ENCODE measurements at places on chromosomes 1 and 21. TPM values are rescaled to one million over a fixed set of nuclear protein-coding genes. Genes with fewer than 3 reads are reported as not detected.
A peak's percentile ranks its signal among the peaks of the same experiment; 100 is the strongest.

DNA sequence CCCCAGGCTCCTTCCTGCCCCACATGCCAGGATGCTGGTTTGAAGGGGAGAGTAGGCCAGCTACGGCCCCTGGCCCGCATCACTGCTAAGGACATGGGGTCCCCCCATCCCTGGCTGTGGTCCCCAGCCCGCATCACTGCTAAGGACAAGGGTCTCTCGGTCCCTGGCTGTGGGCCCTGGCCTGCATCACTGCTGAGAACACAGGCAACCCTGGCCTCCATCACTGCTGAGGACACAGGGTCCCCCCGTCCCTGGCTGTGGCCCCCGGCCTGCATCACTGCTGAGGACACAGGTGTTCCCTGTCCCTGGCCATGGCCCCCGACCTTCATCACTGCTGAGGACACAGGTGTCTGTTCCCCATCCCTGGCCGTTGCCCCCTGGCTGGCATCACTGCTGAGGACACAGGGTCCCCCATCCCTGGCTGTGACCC is 448 bp upstream of the OBSCN start:
- no peak overlapping the region for H3K4me3 ChIP-seq
- H3K27ac ChIP-seq = no peak overlapping the region
- no peak for DNase-seq
- H3K36me3 ChIP-seq = no peaks in the 10 kb centered on the region
- no peaks in the 10 kb centered on the region for H3K4me1 ChIP-seq
- H3K27me3 ChIP-seq = no peaks in the 10 kb centered on the region

DNA sequence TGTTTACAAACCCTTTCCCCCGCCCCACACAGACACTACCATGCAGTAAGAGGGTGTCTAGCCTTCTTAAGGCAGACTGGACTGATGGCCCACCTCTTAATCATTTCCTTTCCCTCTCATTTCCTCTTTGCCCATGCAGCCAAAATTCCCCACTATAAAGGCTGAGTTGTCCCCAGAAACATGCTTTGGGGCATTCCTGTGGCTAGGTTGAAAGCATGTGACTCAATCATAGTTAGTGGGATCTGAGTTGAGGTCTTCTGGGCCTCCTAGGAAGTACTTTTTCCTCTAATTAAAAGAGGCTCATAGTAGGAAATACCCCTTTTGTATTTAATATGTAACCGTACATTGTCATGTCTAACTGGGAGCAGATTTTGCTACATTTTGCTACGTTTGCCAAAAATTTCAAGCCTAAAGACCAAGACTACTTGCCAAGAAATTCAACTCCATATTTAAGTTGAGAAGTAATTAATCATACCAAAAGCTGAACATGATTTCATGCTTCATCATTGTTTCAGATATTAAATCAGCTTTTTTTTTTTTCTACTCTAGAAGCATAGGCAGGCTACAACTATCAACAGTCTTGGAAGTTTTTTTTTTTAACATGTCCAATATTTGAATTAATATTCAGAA is 174.7 kb downstream of the ADGRL4 start:
- no peaks in the 10 kb centered on the region for H3K27me3 ChIP-seq
- no peak for DNase-seq
- no peaks in the 10 kb centered on the region for H3K4me1 ChIP-seq
- H3K36me3 ChIP-seq = no peaks in the 10 kb centered on the region
- H3K27ac ChIP-seq = no peak overlapping the region
- H3K4me3 ChIP-seq = no peak overlapping the region

- no peaks in the 10 kb centered on the region for H3K27me3 ChIP-seq
- H3K4me1 ChIP-seq = no peaks in the 10 kb centered on the region
- DNase-seq = no peak
- H3K4me3 ChIP-seq = no peak overlapping the region
These were observed 117.9 kb downstream of the LRIG2 start for GRCh38 chr1:113190930-113191329.

DNA sequence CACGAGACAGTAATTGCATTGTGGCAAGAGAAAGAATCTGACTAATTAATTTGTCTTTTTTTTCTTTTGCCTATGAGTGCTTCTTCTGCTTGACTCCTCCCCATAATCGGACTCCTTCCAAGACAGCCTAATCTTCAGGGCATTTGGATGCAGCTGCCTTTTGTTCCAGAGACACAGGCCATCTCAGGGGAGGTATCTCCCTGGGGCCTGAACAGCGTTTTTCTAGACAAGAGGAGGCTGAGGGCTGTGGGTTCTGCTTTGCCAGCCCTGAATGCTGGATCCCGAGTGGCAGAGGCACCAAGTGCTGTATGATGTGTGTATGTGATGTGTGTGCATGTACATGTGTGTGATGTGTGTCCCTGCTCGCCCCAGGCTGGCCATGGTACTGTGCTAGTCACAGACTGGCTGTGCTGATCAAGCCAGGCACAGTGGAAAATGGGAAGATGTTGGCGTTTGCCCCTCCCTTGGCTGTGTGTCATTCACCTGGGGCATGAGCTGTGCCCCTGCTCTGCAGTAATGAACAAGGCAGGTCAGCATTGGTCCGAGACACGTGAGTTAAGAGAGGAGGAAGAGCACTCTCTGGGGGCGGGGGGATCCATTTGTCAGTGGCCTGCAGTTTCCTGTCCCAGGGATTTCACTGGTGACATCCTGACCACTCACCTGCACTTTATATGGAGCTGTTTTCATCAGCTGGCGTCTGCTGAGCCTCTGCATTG is 77.2 kb downstream of the ADARB1 start:
- H3K27ac ChIP-seq = no peak overlapping the region
- no peaks in the 10 kb centered on the region for H3K4me1 ChIP-seq
- H3K4me3 ChIP-seq = no peak overlapping the region
- DNase-seq = peak; percentile 12

- no peaks in the 10 kb centered on the region for H3K4me1 ChIP-seq
- H3K27me3 ChIP-seq = no peaks in the 10 kb centered on the region
- H3K27ac ChIP-seq = no peak overlapping the region
- DNase-seq = no peak
- no peak overlapping the region for H3K4me3 ChIP-seq
- no peaks in the 10 kb centered on the region for H3K36me3 ChIP-seq
These were observed 60.0 kb downstream of the POFUT2 start for GRCh38 chr21:45227735-45228134.

DNA sequence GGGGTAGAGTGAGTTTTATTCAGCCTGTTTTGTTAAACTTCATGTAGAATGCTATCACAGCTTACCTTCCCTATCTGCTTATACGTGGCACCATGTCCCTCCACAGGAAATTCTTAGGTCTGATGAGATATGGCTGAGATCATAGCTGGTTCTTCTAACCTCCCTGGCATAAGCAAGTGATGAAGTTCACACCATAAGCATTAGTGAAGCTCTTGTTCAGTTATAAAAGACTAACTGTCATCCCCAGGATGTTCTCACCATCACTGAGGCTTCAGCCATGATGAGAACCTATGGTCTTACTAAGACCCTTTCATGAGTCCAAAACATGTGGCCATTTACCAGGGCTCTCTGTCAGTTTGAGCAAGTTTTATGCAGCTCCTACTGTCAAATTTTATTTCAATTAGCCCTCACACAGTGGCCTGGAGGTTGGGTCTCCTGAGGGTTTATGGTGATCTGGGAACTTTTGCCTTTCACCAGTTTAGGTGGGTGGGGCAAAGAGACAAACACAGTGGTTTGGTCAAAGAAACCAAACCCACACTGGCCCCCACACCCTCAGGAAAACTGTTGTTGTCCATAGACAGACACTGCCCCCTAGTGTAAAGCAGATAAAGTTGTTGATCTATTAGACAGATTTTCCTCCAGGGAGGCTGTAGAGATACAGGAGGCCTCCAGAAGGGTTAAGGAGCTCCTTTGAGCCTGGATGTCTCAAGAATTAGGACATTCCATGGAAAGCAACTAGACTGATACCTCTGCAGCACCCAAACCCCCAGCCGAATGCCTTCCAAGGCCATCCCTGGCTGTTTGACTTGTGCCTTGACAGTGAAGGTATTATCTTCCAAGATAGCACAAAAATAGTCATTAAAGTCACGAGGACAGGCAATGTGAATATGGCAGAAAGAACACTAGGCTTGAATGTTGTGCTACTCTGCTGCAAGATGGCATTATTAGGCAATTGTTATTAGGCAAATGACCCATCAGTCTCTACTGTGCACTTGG is 5.0 kb downstream of the SLC22A15 start:
- H3K4me3 ChIP-seq = no peak overlapping the region
- H3K27ac ChIP-seq = no peak overlapping the region
- no peaks in the 10 kb centered on the region for H3K4me1 ChIP-seq
- H3K36me3 ChIP-seq = no peaks in the 10 kb centered on the region
- H3K27me3 ChIP-seq = no peaks in the 10 kb centered on the region

- H3K27ac ChIP-seq = no peak overlapping the region
- no peaks in the 10 kb centered on the region for H3K4me1 ChIP-seq
- no peak for DNase-seq
- no peaks in the 10 kb centered on the region for H3K36me3 ChIP-seq
These were observed 79.0 kb downstream of the PCP4 start for GRCh38 chr21:39946199-39946598.

GRCh38 chr1:246001142-246001836 is 505.8 kb downstream of the SMYD3 start:
- no peaks in the 10 kb centered on the region for H3K36me3 ChIP-seq
- no peak overlapping the region for H3K27ac ChIP-seq
- H3K27me3 ChIP-seq = no peaks in the 10 kb centered on the region

GRCh38 chr1:47779613-47780012 is 217.6 kb downstream of the TRABD2B start:
- DNase-seq = no peak
- peaks cover 8% of the 10 kb centered on the region for H3K4me1 ChIP-seq
- no peak overlapping the region for H3K27ac ChIP-seq
- H3K27me3 ChIP-seq = no peaks in the 10 kb centered on the region
- H3K4me3 ChIP-seq = no peak overlapping the region

DNA sequence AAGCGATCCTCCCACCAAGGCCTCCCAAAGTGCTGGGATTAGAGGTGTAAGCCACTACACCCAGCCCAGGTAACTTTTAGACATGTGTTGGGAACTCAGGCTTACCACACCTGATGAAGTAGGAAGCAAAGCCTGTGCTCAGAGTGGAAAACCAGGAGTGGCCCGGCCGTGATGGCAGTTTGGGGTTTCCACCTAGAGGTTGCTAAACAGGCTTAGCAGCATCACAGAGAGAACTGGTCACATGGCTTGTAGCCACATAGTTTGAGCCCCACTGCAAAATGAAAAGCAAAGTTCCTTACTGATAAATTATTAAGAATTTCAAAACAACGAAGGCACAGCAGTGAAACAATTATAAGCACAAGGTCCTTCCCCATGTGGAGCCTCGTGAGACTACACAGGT is 142.6 kb upstream of the CXADR start:
- no peaks in the 10 kb centered on the region for H3K27me3 ChIP-seq
- H3K36me3 ChIP-seq = no peaks in the 10 kb centered on the region
- no peak overlapping the region for H3K4me3 ChIP-seq
- H3K27ac ChIP-seq = no peak overlapping the region
- peaks cover 3% of the 10 kb centered on the region for H3K4me1 ChIP-seq

- H3K27me3 ChIP-seq = no peaks in the 10 kb centered on the region
- no peak for DNase-seq
- no peak overlapping the region for H3K4me3 ChIP-seq
- no peaks in the 10 kb centered on the region for H3K36me3 ChIP-seq
These were observed 23.2 kb upstream of the CACYBP start for GRCh38 chr1:174976436-174977108.

- peaks cover 11% of the 10 kb centered on the region for H3K4me1 ChIP-seq
- no peak overlapping the region for H3K27ac ChIP-seq
- DNase-seq = no peak
- no peaks in the 10 kb centered on the region for H3K36me3 ChIP-seq
- no peaks in the 10 kb centered on the region for H3K27me3 ChIP-seq
These were observed 241.2 kb downstream of the TRABD2B start for GRCh38 chr1:47756006-47756405.

- H3K4me3 ChIP-seq = no peak overlapping the region
- peak; percentile 87 for DNase-seq
- no peaks in the 10 kb centered on the region for H3K27me3 ChIP-seq
These were observed 55.8 kb downstream of the SLC9A1 start for GRCh38 chr1:27099135-27099586.

DNA sequence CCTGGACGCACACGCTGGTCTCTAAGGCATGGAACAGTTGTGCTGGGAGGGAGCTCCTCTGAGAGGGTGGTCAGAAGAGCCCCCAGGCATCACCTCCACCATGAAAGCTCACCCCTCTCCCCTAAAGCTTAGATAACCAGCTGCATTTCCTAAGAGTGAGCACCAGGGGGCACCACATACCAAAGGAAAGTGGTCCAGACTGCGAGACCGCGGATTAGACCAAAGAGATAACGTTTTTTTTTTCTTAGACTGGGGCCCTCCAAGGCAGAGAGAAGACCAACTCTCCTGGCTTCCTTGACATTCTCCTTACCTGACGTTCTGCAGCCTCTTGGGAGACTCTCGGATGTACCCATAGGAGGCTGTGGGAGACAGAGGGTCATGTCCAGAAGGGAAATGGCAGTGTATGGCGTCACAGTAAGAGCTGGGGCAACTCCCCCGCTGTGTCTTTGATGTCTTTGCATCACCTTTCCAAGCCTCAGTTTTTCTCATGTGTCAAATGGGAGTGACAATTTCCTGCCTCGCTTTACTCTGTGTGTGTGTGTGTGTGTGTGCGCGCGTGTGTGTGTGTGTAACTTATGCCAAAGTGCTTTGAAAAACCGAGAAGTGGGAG is 12.3 kb upstream of the IFNLR1 start:
- H3K36me3 ChIP-seq = no peaks in the 10 kb centered on the region
- H3K27ac ChIP-seq = no peak overlapping the region
- H3K4me1 ChIP-seq = peaks cover 9% of the 10 kb centered on the region
- H3K4me3 ChIP-seq = no peak overlapping the region

GRCh38 chr1:203317429-203318228 is 12.3 kb downstream of the BTG2 start:
- H3K27ac ChIP-seq = no peak overlapping the region
- no peaks in the 10 kb centered on the region for H3K27me3 ChIP-seq
- DNase-seq = no peak
- H3K36me3 ChIP-seq = no peaks in the 10 kb centered on the region

CELA3B gene
- not detected for total RNA-seq

PCAT6 gene
- total RNA-seq = 29.4 TPM

TAL1 gene
- 3.5 TPM for total RNA-seq

ATP6V1G3 gene
- not detected for total RNA-seq
